Ureter (tissue), 1 donor: ENCODE measurements at places on chromosomes 11 and 22.
A peak's percentile ranks its signal among the peaks of the same experiment; 100 is the strongest.

DNA sequence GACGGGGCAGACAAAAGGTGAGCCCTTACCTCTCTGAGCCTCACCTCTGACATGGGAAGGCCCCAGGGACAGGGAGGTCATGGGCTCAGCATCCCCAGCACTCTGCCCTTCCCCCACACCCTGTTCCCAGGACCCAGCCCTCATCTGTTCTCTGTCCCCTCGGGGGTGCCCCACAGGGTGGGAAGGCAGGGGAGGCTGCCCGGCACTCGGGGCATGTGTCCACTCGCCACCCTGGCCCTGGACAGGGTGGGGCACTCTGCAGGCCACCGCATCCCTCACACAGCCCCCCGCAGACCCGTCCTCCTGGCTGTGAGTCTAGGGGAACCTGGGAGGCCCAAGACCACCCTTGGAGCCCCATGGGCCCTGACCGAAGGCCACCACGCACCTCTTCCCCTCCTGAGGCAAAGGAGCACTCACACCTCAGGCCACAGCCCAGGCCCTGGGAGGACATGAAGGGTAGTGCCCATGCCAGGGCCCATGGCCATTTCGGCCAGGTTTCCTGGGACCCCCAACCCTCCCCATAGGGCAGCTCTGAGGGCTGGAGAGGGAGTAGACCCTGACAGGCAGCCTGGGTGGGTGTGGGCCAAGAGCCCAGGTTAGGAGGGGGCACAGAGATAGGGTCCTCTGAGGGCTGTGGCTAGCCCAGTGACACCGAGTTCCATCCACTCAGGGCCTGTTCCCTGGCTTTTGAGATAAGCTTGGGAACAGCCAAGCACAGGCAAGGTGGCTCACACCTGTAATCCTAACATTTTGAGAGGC is 193.1 kb downstream of the IGLL1 start:
- DNase-seq: no peak

- DNase-seq: no peak
Measured at GRCh38 chr11:102276362-102276761, 40.9 kb upstream of the BIRC3 start.

- no peak for DNase-seq
Measured at GRCh38 chr11:96242191-96242847, 100.7 kb downstream of the MAML2 start.

GRCh38 chr11:95145430-95146060 is 55.9 kb downstream of the ENDOD1 start:
- no peak for DNase-seq

- no peak for DNase-seq
Measured at GRCh38 chr11:5605849-5606248, 9.4 kb downstream of the TRIM6 start.

DNA sequence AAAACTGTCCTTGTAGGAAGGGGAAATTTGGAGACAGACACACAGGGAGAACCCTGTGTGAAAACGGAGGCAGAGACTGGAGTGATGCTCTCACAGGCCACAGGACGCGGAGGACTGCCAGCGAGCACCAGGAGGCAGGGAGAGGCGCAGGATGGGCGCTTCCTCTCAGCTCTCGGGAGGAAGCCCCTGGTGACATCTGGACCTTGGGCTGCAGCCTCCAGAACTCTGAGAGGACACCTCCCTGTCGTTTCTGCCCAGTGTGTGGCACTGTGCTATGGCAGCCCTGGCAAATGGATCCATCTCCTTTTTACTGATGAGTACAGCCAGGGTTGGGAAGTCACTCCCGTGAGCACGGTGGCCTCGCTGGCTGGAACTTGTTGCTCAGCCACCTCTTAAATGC is 73.9 kb downstream of the LRRC32 start:
- DNase-seq: no peak

DNA sequence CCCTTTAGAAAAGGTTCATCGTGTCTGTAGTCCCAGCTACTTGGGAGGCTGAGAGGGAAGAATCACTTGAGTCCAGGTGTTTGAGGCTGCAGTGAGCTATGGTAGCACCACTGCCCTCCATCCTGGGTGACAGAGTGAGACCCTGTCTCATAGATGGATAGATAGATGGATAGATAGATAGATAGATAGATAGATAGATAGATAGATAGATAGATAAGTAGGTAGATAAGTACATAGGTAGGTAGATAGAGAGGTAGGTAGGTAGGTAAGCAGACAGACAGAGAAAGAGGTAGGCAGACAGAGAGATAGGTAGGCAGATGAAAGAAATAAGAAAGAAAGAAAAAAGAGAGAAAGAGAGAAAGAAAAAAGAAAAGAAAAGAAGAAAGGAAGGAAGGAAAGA is 156.4 kb downstream of the GRIK4 start:
- no peak for DNase-seq

- DNase-seq: peak; percentile 97
Measured at GRCh38 chr11:96242971-96243647, 99.9 kb downstream of the MAML2 start.

GRCh38 chr11:27296497-27296896 is 66.5 kb downstream of the CCDC34 start:
- DNase-seq: no peak

DNA sequence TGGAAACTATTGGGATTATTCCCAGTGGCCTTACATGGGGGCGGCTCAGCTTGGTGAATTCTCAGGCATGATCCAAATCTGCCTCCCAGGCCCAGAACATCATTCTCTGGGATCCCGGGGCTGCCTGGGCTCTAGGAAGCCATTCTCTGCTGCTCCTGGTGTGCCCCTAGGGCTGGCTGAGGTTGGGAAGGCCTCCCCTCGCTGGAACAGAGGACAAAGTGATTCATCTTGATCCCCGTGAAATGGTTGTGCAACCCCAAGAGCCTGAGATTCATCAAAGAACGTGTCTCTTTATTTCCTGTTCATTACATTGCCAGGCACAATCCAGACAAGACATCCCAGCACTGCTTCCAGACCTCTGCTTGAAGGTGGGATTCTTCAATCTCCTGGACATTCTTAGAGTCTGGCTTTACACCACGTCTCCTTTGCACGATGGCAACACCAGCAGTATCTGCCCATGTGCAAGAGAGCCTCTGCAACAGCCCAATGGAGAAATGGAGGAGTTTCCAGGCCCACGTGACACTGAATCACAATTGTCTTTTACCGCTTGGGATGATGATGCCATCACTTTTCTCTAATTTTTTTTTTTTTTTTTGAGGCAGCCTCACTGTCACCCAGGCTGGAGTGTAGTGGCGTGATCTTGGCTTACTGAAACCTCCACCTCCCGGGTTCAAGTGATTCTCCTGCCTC is 52.3 kb downstream of the TST start:
- DNase-seq: no peak

DNA sequence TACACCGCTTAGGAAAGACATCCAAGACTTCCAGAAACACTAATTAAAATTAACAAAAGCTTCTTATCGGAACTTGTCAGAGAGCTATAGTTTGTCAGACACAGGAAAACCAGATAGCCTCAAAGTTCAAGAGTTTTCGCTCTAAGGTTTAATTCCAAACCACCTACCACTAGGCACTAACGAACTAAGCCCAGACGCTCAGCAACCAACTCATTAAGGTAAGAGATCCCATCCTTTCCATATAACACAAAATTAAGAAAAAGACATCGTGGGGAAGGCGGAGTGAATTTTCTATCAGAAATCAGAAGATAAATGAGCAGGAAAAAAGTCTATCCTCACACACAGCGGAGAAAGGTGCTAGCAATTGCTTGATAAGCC is 382 bp downstream of the IMMP1L start:
- DNase-seq: no peak

DNA sequence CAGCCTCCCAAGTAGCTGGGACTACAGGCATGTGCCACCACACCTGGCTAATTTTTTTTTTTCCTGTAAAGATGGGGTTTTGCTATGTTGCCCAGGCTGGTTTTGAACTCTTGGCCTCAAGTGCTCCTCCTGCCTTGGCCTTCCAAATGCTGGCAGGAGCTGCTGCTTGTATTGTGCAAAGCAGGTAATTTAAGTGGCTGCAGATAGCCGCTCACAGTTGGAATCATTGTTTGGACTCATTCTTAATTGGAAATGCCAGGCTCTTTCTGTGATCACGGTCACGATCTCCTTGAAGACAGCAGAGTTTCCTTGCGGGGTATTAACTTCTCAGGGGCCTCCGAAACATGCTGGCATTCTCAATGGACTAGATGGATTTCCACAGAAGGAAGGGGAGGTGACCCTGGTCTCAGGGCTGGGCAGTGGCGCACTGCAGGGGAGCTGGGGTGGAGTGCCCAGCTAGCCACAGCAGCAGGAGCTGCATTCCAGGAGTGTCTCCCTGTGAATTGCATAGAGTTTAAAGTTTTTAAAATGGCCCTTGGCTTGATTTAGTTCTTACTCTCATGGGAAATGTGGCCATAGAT is 136.1 kb downstream of the MORC2 start:
- DNase-seq: no peak

DNA sequence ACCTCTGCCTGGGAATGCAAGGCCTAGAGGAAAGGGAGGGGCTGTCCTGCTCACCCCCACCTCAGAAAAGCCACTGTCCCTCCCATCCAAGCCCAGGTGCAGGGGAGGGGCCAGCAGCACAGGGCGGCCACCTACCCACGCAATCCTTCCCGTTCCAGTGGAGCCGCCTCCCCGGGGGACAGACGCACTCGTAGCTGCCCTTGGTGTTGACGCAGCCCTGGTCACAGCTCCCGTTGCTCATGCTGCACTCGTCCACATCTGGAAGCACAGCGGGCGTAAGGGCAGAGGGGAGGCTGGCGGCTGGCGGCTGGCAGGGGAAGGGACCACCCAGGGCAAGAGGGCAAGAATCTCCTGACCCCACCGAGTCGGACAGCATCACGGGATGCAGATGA is 40.3 kb upstream of the TTLL12 start:
- DNase-seq: no peak

DNA sequence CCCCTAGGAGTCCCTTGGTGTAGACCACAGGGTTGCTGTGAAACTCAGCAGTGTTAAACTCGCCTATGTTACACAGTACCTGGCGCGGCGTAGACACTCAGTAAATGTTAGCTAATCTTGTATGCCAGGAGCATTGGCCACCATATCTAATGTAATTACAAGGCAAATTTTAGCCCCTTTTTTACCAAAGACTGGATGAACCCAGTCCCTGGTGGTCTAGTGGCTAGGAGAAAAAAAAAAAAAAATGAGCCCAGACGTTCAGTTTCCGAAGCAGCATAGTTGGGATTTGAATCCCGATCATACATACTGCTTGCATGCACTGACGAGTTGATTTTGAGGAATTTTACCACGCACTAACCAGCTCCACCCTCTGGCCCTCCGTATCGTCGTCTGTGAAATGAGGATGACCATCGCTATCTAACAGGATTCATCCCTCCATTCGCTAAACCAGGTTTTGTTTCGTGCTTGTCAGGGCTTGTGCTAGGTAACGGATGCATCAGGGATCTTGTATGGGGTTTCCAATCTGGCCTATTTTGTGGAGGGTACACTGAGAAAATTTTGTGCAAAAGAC is 688 bp downstream of the PTS start:
- no peak for DNase-seq

GRCh38 chr11:113862435-113862834 is 12.9 kb downstream of the USP28 start:
- no peak for DNase-seq

DNA sequence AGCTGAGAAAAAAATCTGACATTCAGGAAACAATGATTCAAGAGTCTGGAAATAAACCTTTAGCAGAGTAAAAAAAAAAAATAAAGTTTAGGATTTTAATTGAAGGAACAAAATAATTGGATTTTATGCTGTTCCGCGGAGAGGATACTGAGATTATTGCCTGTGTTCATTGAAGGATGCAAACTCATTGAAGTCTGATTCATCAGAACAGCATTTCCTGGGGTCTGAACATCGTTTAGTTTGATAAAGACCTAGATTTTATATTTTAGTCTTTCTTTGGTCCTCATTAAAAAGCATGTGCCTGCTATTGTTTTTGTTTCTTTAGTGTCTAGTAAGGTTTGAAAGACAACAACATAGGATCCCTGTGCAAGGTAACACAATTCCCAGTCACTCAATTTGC is 4.5 kb downstream of the TLCD5 start:
- no peak for DNase-seq

DNA sequence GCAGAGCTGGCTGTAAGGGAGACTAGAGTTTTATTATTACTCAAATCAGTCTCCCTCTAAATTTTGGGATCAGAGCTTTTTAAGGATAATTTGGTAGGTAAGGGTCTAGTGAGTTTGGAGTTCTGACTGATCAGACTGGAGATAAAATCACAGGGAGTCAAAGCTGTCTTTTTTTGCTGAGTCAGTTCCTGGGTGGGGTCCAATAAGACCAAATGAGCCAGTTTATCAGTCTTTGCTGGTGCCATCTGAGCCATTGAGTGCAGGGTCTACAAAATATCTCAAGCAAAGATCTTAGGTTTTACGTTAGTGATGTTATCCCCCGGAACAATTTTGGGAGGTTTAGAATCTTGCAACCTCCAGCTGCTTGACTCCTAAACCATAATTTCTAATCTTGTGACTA is 935.1 kb upstream of the RAG2 start:
- no peak for DNase-seq

GRCh38 chr11:20162824-20163782 is 2.8 kb upstream of the DBX1 start:
- no peak for DNase-seq

GRCh38 chr22:46931881-46932280 is 169.4 kb downstream of the TBC1D22A start:
- DNase-seq: no peak

- DNase-seq: no peak
Measured at GRCh38 chr22:50179937-50180726, 5.6 kb upstream of the TRABD start.

DNA sequence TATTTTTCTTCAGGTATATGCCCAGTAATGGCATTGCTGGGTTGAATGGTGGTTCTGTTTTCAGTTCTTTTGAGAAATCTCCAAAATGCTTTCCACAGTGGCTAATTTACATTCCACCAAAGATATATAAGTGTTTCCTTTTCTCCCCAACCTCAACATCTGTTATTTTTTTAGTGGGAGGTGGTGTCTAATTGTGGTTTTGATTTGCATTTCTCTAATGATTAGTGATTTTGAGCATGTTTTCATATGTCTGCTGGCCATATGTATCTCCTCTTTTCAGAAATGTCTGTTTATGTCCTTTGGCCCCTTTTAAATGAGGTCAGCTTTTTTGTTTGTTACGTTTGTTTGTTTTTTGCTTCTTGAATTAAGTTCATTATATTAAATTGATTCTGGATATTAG is 760.2 kb downstream of the KCNA4 start:
- DNase-seq: no peak

DNA sequence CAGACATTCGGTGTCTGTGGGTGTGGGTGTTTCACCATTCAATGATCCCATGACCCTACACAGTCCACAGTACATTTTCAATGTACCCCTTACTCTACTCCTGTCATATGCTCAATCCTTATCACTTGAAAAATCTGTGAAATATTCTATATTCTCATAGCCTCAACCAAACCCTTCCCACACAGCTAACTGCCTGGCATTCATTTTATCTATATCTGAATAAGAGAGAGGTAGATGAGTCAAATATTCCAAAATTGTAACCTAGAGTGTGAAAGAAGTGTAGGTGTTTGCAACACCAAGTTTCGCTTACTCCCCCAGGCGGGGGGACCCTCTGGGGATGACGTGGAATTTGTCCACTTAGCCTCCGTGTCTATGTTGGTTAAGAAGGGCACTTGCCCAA is 354.8 kb downstream of the ETS1 start:
- no peak for DNase-seq
